ENCODE measurements at places on chromosomes 1 and 21.
A peak's percentile ranks its signal among the peaks of the same experiment; 100 is the strongest.

DNA sequence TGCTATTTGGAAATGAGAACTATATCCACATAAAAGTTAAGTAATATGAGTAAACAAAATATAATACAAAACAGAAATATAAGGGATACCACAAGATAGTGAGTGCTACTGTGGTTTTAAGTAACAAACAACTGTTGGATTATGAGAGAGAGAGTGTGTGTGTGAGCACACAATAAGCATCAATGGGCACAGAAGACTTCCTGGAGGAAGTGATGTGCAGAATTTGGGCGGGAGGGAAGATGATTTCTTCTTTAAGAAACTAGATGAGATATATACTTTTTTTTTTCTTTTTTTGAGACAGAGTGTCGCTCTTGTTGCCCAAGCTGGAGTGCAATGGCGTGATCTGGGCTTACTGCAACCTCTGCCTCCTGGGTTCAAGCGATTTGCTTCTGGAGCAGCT lies 7.9 kb upstream of the IER5 start:
- DNase-seq = no peak

GRCh38 chr1:40652979-40653378 lies 12.5 kb downstream of the RIMS3 start:
- no peak for DNase-seq

- no peak for DNase-seq
These were observed 297.3 kb upstream of the KAZN start for GRCh38 chr1:14300991-14301703.

- DNase-seq = no peak
These were observed 19.1 kb upstream of the LRRC3 start for GRCh38 chr21:44436111-44436611.

DNA sequence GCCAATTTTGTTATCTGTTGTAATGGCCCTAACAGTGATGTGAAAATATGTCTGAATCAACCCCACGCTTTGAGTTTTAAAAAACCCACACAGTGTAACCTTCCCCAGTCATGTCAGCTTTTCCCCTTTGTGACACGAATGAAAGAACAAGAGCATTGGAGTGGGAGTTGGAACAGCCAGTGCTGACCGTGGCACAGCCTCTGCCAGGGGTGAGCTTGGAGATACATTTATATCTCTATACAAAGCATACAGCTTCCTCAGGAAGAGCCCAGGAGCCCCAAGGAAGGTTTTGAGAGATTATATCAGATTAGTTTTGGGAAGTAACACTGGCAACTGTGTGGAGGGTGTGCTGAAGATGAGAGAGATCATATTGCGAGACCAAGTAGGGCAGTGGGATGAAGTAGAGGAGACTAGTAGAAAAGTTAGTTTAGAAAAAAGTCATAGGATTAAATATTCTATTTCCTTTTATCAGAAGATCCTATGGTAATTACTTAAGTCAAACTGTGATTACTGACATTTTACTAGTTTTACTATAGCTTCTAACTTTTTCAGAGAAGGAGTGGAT lies 15.9 kb downstream of the LRRC8B start:
- peak; percentile 22 for DNase-seq

DNA sequence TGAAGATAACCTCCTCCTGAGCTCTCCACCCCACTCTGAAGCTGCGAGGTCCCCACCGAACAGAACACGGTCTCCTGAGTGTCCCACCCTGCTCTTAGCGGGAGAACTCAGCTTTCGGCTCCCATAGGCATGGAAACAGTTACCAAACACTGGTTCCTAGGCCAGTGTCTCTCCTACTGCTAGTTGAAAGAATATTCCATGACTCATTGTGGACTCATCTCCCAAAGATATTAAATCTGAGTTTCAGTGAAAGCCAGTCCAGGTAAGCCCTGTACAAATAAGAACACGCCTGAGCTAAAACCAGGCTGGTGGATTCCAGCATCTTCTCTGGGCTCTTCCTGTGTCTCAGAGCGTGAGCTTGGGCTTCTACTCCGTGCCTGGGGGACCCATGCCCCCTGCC lies 107.5 kb upstream of the CLDN14 start:
- DNase-seq = no peak

DNA sequence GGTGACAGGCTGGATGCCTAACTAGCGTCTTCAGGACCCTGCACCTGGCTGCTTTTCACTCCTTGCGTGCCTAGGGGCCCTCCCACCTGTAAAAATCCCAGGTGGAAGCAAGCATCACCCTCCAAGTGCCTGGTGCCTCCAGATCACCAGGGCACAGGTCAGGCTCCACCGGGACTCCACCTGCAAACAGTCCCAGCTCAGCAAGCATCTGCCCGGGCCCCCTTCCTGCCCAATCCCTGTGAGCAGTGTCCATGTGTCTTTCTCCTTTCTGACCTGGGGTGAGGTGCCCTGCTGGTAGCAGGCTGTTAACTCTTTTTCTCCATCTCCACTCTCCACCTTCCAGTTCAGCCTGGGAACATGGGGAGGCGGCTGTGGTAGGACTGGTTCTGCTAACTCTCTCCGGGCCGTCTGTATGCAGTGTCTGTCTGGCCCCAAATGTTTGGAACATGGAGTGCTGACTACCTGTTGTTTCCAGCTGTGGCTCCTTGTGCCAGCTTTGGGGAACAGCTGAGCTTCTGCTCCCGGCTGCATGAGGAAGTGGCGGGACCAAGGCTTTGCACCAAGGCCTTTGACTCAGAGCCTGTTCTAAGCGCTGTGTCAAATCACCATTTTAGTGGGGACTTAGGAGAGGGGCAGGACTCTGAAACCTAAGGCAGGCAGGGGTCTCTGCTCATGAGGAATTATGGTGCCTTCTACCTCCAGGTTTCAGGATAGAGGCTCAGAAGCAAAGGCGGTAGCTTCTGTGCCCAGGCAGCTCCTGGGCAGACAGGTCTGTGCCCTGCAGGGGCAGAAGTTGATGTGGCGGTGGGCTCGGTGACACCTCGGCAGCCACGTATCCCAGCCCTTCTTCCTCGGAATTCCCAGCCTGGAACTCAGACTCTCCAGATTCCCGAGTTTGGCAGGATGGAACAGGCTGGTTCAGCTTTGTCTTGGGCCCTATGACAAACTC lies 5.5 kb downstream of the GPR137B start:
- DNase-seq = no peak

- no peak for DNase-seq
These were observed 5.6 kb downstream of the C1orf53 start for GRCh38 chr1:197907846-197908616.

GRCh38 chr1:54267815-54268761 lies 68.1 kb downstream of the MRPL37 start:
- DNase-seq = no peak

- DNase-seq = no peak
These were observed 7.6 kb downstream of the SIPA1L2 start for GRCh38 chr1:232622378-232622777.

DNA sequence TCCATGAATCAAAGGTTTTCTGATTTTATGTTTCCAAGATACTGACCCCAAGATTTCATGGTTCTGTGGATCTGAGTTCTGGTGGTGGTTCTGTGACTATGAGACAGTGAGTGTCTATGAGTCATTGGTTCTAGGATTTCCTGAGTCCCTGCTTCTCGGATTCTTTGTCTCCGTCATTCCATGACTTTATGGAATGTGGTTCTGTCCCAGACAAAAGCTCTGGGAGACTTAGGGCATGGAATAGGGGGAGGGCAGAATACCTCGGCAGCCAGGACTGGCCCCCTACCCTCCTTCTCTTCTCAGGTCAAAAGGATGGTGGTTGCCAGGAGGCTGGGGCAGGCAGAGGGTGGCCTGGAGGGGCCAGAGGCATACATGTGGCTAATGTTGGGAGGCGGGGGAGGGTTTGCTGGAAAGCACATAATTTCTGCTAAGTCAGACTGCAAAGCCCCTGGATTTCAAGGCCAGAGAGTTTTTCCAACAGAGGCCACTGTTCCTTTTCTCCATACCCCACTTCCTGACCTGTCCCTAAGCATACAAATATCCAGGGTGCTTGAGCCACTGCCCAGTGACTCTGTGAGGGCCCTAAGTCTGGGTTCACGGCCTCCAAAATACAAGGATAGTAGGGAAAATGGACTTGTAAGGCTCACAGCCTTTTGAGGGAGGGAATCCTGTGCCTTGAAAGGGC lies 17.2 kb downstream of the CDCP2 start:
- no peak for DNase-seq

DNA sequence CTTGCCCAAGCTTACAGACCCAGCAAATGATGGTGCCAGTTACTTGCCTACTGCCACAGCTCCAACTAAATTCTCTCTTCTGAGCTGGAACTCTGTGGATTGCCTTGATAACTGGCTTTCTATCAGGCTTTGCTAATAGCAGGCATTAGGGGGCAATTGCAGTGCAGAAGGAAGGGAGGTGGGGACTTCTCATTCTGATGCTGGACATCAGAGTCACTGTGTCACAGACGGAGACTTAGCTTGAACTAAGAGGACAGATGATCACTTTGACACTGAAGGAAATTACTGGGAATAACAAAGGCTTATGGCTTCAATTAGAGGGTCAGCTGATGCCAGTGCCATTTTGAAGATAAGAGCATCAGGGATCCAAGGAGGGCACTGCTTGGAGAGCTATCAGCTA lies 114.5 kb downstream of the DDX20 start:
- DNase-seq = no peak

GRCh38 chr1:201536558-201536957 lies 2.4 kb upstream of the NAV1 start:
- DNase-seq = no peak

DNA sequence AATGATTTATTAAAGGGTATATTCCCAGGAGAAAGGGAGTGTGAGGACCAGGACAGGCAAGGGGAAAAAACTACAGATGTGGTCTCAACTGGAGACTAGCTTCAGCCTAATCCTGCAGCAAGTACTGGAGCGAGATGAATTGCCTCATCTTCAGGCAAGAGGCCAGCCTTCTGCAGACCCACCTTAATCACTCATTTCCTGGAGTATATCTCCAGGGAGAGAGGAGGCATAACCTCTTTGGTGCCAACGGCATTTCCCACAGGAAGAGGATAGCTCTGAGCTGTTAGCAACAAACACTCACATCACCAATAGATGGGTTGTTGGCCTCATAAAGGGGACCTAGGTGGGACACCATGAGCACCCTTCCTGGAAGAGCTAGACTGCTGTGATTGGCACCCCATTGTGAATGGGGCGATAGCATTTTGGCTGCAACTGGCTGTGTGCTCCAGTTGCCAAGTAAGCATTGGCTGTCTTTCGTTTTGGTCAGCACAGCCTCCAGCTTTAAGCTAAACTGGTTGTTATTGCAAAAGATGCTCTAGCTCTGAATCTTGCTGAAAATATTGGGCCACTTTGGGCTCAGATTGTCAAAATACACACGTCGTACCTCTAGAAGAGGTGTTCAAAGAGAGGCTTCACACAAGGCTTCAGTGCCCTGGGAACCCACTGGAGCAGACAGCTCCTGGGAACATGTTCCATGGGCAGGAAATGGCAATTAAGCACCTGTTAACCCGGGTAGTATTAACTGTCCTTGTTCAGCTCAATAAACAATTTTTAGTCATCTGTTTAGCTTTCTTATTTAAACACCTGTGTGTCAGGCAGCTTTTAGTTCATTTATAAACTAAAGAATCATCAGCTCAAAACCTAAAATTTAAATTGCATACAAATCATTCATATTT lies 314.8 kb upstream of the C1orf87 start:
- DNase-seq = no peak

DNA sequence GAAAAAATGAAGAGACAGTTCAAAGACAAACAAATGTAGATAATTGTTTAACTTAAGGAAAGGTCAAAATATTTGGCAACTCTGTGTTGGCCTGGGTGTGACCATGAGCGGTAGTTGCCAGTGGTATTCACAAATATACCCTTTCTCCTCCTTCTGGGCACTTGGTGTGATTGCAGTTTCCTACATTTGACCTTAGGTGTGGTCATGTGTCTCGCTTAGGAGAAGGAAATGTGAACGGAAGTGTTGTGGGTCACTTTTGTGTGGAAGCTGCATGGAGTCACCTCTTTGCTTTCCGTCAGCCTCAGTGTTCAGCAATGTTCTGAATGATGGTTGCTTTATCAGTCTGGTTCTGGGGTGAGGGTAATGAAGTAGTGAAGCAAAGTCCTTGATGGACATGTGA lies 3.4 kb upstream of the PCSK9 start:
- peak; percentile 31 for DNase-seq

DNA sequence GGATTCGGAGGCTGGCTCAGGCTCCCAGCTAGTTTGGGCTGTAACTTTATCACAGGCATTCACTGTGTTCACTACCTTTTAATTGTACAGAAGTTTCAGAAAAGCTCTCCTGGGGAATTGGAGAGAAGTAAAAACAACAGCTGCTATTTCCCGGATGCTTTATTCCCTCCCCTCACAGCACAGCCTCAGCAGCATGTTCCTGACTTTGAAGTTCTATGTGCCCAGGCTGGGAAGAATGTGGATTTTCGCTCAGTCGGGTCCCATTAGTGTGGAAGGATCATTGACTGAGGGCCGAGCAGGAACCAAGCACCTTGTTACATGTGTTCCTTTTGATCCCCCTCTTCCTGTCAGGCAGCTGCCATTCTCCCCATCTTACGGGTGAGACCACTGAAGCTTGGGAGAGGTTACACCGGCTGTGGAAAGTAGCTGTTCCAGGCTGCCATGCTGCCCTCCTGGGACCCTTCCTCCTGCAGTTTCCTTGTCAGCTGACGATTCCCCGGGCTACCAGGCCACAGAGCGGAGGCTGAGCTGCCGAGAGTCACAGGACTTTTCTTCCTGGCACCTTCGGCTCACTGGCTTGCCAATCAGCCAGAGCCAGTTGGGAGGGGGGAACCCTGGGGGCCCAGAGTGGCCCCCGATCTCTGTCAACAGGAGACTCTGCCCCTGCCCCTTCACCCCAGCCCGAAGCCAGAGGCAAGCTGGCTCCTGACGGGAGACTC lies 223.1 kb upstream of the TMEM51 start:
- no peak for DNase-seq

DNA sequence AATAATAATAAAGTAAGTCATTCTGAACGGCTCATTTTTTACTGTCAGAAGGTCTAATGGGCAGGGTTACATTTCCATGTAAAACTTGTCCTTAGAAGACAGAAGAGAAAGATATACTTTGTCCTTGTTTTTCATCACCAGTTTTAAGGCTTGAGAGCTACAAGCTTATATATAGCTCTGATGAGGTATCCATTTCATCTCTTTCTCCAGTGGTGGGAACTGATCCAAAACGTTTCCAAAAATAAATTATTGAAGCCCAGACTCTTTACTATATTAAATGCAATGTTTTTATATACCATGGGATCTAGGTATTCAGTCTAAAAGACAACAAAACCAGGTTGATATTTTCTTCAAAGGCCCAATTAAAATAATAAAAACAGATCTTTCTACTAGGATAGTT lies 8.7 kb downstream of the B3GALNT2 start:
- DNase-seq = no peak

Measured in hematopoietic multipotent progenitor cell treated with erythropoietin and hydrocortisone succinate and interleukin-3 and kit ligand, for 6 days (in vitro differentiated cells).